ENCODE measurements at places on chromosomes 2 and 18.

DNA sequence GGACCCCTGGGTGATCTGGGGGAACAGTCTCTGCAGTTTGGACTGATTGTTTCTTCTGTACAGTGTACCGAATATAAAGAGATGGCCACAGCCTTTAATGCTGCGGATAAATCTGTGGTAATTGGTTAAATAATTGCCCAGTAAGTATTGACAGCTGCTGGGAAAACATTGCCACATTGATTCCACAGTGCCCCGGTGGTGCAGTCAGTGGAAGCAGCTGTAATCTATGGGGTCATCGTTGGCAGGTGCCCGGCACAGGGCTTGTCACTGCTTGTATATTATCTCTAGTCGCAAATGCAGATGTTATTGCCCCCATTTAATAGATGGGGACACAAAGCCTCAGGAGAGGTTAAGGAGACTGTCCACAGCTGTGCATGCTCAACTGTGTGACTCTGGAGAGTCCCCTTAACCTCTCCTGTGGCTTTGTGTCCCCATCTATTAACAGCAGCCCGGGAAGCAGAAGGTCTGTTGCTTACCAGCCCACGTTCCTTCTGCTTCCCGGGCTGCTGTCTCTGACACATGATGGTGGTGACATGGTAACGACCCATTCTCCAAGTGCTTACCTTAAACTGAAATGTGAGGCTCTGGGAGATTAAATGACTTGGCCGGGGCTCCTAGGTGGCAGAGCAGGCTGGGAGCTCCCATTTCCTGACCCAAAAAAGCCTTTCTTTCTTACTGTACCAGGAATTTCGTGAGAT lies 76.9 kb downstream of the NCK2 start:
- no peak for DNase-seq

DNA sequence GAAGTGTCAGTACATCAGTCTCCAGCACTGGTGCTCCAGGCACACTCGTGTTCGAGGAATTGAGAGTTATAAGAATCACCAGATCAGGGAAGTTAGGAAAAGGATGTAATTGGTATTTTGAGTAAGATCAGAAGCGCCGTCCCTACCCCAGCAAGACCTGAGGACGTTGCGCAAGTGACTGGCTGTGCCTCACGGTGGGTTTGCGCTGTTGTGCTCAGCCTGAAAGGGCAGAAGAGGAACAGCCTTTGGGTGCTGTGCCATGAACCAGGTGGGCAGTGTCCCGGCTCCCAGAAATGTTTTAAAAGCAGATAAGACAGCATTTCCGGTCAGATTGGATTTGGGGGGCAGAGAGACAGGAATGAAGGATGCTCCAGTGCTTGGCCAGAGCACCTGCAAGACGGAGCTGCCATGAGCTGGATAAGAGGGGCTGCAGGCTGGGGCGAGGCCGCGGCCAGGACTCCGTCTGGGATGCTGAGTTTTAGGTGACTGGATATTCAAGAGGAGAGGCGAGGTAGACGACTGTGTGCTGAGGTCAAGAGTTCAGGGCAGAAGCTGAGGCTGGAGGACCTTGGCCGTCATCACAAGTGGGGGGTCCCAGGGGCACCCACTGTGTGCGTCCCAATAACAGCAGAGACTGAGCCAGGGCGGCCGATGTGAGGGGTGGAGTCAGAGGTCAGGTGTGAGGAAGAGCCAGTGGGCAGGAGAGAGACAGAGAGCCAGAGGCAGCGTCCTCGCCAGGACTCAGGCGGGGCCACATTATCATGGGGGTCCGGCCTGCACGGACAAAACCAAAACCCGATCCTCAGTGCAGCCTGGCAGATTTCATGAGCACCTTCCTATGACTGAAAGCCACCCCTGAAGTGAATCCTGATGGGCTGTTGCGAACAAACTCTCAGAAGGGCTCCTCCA lies 77.7 kb upstream of the ALKAL2 start:
- no peak for DNase-seq

DNA sequence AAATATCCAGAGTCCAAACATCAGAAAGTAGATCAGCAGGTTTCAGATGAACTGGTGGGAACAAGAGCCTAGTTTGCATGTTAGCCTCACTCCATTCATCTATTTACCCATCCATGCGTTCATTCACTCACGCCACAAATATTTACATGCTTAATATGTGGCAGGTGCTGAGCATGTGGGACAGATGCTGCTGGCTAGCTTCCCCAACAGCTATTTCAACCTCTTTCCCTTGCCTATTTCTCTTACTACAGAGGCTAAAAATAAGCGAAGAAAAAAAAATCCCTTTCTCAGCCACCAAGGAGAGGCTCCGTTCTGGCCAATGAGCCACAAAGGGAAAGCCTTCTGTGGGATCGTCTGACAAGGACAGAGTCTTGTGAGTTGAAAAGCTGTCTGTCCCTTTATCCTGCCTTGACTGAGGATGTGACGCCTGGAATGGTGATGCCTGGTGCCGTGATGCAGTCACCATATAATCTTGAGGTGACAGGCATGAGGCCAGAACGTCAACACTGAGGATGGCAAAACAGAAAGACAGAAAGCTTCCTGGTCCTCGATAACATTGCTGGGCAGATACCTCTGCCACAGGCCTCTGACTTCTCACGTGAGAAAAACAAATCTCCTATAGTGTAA lies 78.2 kb downstream of the KCTD1 start:
- no peak for DNase-seq

- DNase-seq, result no peak
Measured at GRCh38 chr18:49447810-49448745, 12.4 kb downstream of the DYM start.

GRCh38 chr18:47736376-47737140 lies 193.9 kb downstream of the SMAD2 start:
- DNase-seq, result no peak

DNA sequence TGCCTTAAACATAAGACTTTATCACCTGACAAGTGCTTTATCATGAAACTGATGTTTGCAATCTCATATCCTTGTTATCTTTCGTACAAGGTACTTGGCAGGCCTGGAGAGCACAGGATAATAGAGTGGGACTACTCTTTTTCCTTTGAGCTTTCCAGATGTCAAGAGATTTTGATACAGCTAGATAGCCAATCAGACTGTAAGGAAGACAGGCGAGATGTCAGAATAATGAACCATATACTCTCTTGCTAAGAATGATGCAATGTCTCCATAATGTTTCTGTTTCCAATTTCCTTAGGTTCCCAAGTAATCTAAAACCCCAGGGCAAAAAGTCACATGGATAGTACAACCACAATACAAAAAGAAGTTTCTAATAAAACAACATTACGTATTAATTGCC lies 313.1 kb downstream of the PDE11A start:
- no peak for DNase-seq

GRCh38 chr18:12750076-12750714 lies 47.4 kb downstream of the PSMG2 start:
- no peak for DNase-seq

DNA sequence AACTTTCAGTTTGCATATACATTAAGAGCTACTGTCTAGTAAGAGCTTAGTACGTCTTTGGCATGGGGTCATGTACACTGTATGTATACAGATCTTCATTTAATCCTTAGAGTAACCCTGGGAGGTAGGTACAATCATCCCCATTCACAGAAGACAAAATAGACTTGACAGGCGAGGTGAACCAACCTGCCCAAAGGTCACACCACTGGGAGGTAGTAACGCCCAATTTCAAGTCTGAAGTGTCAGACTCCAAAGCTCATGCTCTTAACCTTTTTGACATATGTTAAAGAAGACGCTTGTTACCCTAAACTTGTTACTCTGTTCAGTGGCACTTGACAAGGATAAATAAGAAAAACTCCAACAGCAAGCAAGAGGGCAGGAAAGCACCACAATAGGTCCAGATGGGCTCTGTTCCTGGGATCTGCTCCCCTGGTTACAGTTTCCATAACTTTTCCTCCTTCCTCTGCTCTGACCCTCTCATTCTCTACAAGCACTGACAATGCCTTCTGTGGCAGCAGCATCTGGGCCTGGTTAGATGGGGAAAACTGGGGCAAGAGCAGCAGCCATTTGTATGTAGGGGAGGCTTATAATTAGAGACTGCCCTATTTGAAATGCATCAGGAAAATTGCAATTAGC lies 64.7 kb upstream of the SERTAD2 start:
- DNase-seq, result no peak

DNA sequence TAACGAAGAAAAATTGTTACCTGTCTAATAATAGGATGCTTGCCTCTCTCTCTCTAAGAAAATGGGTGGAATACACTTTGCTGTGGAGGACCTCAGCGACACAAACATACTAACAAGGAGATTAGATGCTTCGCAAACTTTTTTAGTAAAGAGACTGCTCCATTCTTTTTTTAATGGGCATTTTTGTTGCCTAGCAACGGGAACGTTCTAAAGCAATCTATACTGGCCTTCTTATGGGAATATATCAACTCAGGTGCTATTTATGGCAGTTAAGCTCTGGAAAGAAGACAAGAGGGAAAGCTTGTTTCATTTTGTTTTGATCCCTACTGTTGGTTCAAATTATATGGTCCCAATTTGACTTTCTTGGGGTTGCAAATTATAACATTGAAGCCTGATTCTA lies 86.8 kb upstream of the CBLN2 start:
- DNase-seq, result no peak

GRCh38 chr2:40642237-40642636 lies 190.3 kb upstream of the SLC8A1 start:
- DNase-seq, result no peak

GRCh38 chr2:177806025-177806424 lies 266.6 kb downstream of the PDE11A start:
- DNase-seq, result no peak

GRCh38 chr2:111957872-111958354 lies 59.5 kb downstream of the MERTK start:
- DNase-seq, result no peak

DNA sequence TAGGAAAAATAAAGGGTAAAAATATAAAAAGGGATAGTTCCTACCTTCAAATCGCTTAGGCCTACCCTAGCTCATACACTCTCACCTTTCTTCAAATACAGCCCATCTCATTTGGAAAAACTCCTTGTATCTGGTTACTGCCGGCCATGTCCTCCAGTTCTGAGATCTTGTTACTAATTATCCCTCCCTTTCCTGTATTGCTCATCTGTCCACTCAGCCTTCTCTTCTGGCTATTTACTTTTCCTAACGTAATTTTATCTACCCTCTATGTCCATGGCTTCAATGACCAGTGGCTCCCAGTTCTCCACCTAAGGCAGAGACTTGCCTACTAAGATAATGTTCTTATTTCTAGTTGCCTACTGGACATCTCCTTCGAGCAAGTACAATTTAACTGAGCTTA lies 342.9 kb upstream of the ACVR2A start:
- DNase-seq, result no peak

GRCh38 chr2:230472621-230473018 lies 56.6 kb downstream of the SP100 start:
- DNase-seq, result no peak

DNA sequence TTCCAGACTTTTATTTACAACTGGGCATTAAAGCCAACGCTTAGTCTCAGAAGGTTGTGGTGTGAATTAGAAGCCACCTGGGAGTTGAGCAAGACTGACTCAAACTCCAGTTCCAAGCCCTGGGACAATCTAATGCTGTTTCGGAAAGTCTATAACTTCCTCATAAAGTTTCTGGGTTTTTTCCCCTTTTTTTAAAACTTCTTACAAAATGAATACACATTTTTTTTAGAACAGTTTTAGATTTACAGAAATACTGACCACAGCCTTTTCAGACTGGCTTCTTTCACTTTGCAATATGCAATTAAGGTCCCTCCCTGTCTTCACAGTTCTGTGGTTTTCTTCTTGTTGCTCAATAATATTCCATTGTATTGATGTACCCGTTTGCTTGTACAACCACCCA lies 115.9 kb upstream of the TWIST2 start:
- DNase-seq, result no peak

GRCh38 chr2:201070948-201071478 lies 458 bp downstream of the HYCC2 start:
- no peak for DNase-seq

- DNase-seq, result no peak
Measured at GRCh38 chr2:220365023-220365422, 737.6 kb downstream of the SLC4A3 start.

DNA sequence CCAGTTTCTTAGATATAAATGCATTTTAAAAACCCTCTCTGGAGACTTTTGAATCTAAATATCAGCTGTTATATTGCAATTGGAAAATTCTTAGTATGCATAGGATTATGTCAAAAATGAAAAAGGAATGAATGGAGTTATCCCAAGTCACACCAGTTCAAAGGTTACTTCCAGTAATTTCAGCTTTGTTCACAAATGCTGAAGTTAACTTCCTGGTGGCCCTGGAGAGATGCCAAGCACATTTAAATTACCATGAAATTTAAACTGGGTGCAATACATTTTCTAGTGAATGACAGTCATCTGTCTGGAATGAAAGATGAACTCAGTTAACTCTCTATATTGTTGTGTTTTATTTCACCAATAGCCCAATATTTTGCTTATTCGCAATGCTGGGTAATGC lies 753.9 kb downstream of the SUCLG1 start:
- no peak for DNase-seq

DNA sequence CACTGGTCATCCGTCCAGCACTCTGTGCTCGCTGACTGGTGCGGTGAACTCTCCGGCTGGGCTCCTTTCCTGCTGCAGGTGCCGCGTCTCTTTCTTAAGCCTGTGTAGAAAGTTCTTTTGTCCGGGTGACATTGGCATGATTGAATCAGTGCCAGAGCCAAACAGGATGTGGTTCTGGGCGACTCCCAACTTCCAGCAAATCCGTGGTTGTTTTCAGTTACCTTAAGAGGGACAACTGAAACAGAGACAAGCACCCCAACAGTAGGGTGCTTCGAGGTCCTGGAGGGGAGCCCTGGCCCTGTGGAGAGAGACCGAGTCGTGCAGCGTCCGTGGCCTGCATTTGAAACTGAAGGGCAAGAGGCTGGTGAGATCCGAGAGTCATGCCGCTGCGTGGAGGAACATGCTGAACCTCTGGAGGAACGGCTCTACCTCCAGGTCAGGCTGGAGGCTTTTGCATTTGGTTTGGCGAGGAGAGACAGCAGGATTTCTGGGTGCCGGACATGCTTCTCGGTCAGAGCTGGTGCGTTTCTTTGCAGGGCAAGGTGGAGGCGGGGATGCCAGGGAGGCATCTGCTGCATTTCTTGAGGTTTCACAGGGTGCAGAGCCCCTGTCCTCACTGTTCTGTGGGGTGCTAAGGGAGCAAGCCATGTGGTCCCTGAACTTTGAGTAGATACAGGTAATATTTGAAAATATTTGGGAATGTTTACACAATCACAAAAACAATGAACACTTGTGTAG lies 26.8 kb downstream of the SH3BP4 start:
- DNase-seq, result no peak

GRCh38 chr2:85792783-85793441 lies 39.1 kb downstream of the ATOH8 start:
- DNase-seq, result no peak

GRCh38 chr2:85388878-85389538 lies 21.2 kb downstream of the CAPG start:
- DNase-seq, result no peak

GRCh38 chr2:164651361-164651760 lies 30.1 kb upstream of the GRB14 start:
- DNase-seq, result no peak

GRCh38 chr2:27369471-27370025 lies 590 bp downstream of the EIF2B4 start:
- peak; percentile 29 for DNase-seq

DNA sequence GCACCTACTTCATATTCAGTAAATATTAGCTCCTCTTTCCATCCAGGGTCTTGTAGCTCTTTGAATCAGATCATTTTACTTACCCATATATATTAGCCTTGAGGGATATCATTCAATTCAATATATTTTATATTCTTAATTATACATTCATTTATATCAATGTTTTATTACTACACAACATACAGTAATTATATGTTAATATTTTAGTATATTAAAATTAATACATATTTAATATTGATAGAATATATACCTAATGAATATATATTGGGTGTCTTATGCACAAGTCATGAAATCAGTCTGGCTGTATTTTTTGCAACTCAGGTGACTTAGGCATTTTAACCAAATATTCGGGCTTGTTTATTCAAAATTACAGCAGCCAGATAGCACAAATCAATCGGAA lies 37.2 kb downstream of the POU3F3 start:
- DNase-seq, result no peak

All from GM19239 (cell line).